Activated CD4-positive, alpha-beta T cell treated with anti-CD3 and anti-CD28 coated beads for 4 hours (primary cell): ENCODE measurements at places on chromosomes 6 and 20.

- no peak for DNase-seq
Measured at GRCh38 chr6:25035512-25036435, 100.0 kb upstream of the RIPOR2 start.

- no peak for DNase-seq
Measured at GRCh38 chr20:61812845-61813485, 252.7 kb downstream of the TAF4 start.

DNA sequence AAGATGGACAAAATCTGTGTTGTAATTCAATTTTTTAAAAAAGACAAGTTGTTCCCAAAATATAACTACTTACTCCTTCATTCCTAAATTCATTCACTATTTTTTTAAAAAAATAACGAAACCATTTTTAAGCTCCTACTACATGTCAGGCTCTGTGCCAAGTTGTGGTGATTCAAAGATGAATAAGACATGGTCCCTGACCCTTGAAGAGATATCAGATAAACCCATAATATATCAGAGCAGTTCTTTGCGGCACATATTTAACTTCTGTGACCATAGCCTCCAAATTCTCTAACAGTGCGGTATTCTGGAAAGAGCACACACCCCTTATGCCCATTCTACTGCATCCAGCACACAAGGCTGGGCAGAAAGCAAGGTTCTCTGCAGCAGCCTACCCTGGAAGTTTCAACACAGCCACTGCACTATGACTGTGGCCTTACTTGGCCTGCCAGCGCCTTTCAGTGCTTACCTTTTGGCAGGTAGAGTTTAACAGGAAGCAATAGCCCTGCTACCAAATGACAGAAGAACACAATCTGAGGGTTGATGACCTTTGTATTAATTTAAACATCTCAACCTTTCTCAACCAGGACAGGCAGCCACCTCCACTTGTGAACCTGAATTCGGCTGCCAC, 406.5 kb downstream of the BTBD9 start:
- DNase-seq = no peak

DNA sequence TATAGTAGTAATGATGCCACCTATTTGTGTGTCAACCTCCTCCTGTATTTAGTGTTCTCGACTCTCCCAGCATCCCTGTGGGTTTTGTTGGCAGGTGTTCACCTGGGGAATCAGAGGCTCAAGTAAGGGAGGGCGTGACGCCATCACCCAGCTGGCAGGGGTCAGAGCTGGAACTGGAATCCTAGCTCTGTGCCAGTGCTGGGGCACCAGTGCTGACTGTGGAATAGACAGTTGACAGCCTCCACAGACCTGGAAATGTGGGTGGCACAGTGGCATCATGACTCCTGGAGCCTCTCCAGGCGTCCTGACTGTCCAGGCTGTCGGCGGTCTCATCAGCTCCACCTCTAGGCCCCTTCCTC, 102.8 kb downstream of the SYCP2 start:
- DNase-seq = no peak

DNA sequence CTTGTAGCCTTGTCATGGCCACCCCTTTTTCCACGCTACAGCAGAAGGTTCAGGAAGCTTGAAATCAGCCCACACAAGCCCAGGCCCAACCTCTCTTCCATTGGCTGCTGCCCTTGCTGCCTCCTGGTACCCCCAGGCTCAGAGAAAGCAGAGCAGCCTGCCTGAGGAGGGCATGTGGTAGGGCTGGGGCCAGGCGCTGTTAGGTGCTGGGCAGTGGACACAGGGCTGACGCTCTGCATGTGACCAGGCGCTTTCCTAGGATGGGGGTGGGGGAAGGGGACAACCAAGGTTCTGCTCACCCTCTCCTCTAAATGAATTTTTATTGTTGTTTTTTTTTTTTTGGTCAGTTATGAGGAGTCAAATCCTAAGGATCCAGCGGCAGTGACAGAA, 36.3 kb upstream of the ID1 start:
- DNase-seq = no peak

DNA sequence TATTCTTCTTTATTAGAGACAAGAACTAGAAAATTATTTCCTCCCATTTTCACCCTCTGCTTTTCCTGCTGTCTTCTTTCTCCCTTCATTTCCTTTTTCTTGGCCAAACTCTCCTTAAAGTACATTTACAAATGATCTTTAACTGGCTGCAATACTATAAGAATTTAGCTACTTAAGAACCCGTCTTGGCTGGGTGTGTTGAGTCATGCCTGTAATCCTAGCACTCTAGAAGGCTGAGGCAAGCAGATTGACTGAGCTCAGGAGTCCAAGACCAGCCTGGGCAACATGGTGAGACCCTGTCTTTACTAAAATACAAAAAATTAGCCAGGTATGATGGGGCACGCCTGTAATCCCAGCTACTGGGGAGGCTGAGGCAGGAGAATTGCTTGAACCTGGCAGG, 39.3 kb upstream of the SRPK1 start:
- no peak for DNase-seq

- no peak for DNase-seq
Measured at GRCh38 chr6:19160081-19160730, 677.0 kb upstream of the ID4 start.

DNA sequence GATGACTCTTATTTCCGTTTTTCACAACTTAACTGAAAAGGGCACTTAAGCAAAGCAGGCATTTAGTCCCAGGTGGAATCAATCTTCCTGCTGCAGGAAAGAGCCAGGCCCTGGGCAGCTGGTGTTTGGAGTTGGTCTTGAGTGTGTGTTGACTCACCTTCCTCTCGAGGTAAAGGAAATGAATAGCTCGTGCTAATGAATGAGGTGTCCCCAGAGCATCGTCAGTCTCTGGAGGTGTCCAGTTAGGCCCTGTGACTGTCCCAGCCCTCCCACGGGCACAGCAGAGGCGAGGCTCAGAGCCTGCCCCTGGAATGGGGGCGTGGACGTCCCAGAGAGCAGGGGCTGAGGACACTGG, 277.7 kb downstream of the NRN1 start:
- DNase-seq = no peak

DNA sequence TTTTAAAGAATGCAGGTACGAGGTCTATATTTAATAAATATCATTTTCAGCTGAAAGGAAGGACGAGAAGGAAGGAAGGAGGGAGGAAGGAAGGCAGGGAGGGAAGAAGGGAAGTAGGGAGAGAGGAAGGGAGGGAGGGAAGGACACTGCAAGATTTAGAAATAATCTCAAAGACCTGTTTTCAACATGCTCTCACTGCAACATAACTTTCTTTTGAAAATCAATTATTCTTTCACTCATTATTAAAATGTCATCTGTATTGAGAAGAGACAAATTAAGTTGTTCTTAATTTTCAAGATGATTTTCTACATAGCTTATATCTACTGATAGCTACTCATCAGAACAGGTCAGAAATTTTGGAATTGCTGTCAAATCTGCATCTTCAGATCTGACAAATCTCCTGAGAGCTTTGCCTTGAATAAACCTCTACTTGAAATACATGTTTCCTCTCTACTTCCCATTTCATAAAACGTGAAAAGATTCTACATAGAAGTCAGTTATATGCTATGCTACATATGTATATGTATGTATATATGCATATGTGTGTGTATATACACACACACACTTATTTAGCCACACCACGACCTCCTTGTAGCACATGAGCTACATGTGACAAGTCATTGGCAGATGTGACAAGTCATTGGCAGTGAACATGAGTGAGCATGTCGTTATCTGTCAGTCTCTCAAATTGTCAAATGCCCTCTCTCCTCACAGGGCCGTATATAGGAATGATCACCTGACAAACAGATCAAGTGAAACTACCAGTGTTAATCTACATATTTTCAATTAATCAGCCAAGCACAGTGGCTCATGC, 241.6 kb downstream of the LY86 start:
- no peak for DNase-seq

- DNase-seq = no peak
Measured at GRCh38 chr20:48544402-48545339, 283.1 kb downstream of the PREX1 start.
